Naive thymus-derived CD8-positive, alpha-beta T cell (primary cell): ENCODE measurements at places on chromosomes 11 and 22.

DNA sequence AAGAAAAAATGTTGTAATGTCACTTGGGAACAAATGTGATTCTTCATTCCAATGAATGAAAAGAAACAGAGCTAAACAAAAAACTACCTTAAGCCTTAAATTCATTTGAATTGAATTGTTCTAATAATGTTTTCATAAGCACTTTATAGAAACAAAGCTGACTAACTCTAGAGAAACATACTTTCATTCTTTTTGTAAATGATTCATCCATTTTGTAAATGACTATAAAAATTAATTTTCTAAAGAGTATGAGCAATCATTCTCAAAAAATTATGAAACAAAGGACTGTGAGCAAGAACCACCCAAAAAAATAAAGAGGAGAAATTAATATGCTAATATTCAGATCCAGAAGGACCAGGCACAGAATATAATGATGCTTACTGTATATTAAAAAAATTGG, 986.5 kb upstream of the CHORDC1 start:
- no peak for DNase-seq

- DNase-seq = no peak
Observed at GRCh38 chr11:56750190-56750589, 1.7 kb upstream of the OR9G4 start.

DNA sequence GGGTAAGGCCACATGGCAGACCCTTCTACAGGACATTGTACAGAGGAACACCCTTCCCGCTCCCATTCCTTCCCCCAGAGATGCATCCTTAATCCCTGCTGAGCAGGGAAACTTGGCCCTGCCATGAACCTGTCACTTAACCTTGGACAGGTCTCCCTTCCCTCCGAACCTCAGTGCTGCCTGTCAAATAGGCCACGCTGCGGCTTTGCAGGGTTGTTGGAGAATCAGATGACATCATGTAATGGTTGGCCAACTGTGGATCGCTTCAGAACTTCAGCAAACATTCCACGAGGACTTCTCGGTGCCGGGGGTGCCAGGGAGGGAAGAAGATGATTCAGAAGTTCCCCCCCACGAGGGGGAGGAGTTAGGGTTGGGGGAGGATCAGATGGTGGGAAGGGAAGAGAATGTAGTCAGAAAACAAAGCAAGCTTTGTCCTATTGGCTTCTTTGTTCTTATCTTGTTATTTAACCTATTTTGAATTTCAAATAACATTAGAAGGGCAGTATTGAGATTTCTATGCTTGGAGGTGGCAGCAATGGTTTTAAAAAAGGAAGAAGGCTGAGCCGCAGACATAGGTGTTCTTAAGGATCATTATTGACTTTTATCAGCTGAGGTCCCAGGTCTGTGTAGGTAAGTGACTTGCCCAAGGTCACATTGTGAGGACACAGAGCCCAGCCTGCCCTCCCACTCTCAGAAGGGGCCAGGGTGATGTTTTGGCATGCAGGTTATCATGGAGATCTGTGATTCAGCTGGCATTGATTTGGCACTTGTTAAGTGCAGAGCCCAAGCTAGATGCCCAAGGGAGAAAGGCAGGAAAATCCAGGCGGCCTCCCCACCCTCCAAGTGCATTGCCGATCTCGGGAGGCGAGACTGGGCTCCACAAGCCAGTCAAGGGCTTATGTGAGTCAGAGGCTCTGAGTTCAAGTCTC, 3.1 kb downstream of the CDC42EP1 start:
- DNase-seq = no peak

DNA sequence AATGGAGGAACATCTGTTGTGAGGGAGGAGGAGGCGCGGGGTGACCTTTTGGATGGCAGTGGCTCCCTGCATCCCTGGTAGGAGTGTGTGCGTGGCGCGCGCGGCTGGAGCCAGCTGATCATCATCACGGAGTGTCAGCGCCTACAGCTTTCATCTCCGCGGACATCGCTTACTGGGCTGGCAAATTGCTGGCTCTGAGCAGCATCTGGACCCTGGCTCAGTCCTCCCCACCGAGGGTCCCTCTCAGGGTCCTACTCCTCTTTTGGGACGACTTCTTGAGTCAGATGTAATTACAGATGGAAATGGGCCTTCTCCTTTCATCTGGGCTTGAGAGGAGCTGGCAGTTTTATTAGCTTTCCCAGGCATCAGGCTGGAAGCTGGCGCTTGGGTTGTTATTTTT, 85.3 kb downstream of the CACNA1I start:
- no peak for DNase-seq

DNA sequence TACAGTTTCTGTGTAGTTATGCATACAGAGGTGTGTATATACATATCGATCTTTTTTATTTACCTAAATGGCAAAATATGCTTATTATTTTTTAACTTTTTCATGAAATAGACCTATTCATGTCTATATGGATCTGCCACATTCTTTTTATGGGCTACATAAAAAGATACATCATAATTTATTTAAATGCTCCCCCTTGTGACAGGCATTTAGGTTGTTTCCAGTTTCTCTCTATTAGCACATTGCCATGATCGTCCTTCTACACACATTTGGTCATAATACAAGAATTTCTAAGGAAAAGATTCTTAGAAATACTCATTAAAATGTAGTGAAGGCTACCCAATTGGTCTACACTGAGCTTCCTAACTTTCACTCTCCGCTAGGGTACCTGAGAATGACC, 1067.4 kb downstream of the OPCML start:
- no peak for DNase-seq

GRCh38 chr11:125202362-125202880, 37.9 kb downstream of the PKNOX2 start:
- DNase-seq = no peak

DNA sequence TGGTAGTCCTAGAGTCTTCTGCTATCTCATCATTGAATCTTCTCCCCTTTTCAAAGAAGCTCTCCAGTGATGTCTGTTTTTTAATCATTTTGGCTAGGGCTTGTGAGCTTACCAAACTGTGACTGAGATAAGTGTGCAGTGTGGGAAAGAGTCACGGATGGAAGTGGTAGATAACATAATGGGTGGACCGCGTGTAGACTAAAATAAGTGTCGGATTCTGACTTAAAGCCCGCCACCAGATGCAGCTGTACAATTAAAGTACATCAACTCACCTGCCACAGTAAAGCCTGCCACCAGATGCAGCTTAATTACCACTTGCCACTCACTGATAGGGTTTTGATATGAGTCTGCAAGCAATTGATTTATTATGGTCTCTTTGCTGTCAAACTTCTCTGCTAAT, 581.5 kb downstream of the LRRC4C start:
- DNase-seq = no peak
